Colonic mucosa (tissue), 4 donors: ENCODE measurements at places on chromosomes 2 and 18. TPM values are rescaled to one million over a fixed set of nuclear protein-coding genes. Genes with fewer than 3 reads are reported as not detected.

- no peaks in the 10 kb centered on the region for H3K4me1 ChIP-seq
- H3K27me3 ChIP-seq: no peaks in the 10 kb centered on the region
- no peak overlapping the region for H3K27ac ChIP-seq
- no peaks in the 10 kb centered on the region for H3K36me3 ChIP-seq
- DNase-seq: no peak
- no peak overlapping the region for H3K4me3 ChIP-seq
These were observed 41.2 kb upstream of the CWC22 start for GRCh38 chr2:180048251-180048650.

DNA sequence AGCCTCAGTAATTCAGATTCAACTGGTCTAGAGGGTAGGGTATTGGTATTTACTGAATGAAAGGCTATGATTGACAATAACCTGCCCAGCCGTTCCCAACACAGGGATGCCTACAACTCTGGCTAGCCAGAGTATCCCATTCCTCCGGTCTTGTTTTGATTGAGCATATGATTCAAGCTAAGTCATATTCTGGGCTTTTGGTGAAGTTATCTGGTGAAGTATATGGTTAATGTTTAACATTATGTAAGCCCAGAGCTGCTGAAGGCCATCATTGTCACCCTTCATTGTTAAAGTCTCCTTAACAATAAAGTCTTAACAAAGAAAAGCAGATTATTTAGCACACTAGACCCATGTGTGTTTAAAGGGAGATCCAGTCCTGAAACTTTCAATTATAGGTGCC, 152.6 kb downstream of the EXOC6B start:
- no peaks in the 10 kb centered on the region for H3K27me3 ChIP-seq
- H3K4me1 ChIP-seq: peaks cover 6% of the 10 kb centered on the region
- no peak for DNase-seq

DNA sequence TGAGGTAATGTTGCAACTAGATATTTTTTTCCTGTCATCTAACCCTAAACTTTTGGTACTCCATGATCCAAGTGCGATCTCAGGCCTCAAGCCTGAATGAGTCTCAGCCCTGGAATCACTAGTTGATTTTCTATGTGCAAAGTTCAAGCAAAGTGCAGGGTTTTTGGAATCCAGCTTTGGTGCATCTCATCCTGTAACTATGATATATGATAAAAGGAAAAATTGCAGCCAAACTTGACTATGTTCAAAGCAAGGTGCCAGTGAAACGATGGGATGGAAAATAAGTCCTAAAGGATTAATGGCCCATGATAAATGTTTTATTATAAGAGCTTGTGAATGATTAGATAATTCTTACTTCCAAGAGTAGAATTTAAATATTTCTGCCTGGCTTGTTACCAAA, 78.9 kb upstream of the NT5C1B start:
- no peak overlapping the region for H3K27ac ChIP-seq
- no peaks in the 10 kb centered on the region for H3K27me3 ChIP-seq
- H3K36me3 ChIP-seq: no peaks in the 10 kb centered on the region
- no peak overlapping the region for H3K4me3 ChIP-seq
- no peaks in the 10 kb centered on the region for H3K4me1 ChIP-seq

DNA sequence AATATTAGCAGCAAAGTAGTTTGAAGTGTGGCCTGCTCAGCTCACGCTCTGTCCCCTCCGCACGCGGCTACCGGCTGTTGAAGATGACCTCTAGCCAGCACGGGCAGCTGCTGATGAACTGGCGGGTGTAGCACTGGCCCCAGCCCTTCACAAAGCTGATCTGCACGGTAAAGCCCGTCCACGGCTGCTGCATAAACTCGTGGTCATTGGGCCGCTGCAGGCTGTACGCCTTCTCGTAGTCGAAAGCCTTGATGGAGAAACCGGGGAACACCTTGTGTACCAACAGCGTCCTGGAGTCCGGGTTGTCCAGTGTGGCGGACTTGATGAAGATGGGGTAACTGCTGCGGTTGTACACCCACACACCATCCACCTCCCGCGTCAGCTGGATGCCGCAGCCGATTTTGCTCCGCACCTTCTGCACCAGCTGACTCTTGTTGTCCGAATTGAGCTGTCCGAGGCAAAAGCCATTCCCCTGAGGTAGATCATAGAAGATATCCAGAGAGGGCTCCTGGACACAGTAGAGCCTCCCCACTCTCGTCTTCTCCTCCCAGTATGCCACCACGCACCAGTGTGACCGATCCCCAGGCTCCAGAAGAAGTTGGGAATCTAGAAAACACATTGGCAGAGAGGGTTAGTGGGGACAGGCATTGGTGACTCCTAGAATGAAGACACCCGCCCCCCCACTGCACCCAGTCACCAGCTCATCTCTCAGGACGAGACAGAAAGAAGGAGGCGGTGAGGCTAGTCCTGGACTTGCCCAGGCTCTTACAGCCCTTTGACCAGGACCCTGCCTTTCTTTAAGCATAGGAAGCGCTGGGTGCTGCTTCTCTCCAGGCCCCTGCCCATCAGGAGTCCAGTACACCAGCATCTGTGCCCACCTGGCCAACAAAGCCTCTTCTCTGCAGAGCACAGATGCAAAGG, 29.2 kb downstream of the SMAD7 start:
- no peak overlapping the region for H3K27ac ChIP-seq
- peak; percentile 22 for DNase-seq
- H3K4me1 ChIP-seq: peaks cover 28% of the 10 kb centered on the region
- H3K27me3 ChIP-seq: no peaks in the 10 kb centered on the region
- peaks cover 5% of the 10 kb centered on the region for H3K36me3 ChIP-seq
- no peak overlapping the region for H3K4me3 ChIP-seq

DNA sequence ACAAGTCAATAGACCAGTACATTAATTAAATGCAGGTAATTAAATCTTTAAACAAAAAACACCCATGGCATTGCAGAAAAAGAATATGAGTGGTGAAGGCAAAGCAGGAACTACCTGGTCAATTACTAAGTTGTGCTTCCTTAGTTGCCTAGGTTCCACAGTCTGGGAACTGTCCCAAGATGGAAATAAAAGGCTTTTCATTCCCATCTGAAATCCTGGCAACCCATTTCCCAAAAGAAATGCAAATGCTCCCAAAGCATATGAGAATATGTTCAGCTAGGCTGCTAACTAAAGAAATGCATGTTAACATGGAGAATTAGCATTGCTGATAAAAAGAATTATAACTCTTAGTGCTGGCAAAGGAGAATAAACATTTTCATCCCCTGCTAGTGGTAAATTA, 177.8 kb downstream of the TMEM163 start:
- no peaks in the 10 kb centered on the region for H3K27me3 ChIP-seq
- no peak overlapping the region for H3K4me3 ChIP-seq
- DNase-seq: no peak
- no peaks in the 10 kb centered on the region for H3K36me3 ChIP-seq
- no peaks in the 10 kb centered on the region for H3K4me1 ChIP-seq
- no peak overlapping the region for H3K27ac ChIP-seq

DNA sequence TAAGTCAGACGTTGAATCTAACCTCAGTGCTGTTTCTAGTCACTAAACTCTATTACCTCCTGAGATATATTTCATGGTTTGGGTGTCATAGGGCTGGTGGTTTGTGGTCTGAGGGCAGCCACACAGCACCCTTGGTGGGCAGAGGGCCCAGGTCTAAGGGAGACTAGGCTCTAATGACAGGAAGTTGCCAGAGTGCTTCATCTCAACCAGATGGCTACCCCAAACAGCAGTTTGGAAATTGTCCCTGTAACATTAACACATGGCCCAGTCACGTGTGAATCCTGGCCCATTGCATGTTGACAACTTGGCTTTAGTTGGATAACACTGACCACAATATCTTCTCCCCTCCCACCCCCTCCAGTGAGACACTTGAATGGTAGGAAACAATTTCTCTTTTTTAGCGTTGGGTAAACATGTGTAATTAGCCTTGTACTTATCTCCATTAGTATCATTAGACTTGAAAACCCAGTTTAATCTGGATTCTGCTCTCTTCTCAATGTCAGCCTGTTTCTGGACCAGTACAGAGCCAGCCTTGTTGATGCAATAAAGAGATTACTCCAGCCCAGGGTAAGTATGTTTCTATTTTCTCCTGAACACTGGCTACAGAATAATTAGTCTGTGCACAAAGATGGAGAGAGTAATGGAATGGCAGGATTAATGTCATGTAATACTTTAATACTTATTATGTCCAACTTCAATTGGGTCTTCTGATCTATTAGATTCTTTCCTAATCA, 187.8 kb upstream of the SIX3 start:
- no peak for DNase-seq
- H3K27me3 ChIP-seq: no peaks in the 10 kb centered on the region
- H3K36me3 ChIP-seq: no peaks in the 10 kb centered on the region
- no peak overlapping the region for H3K27ac ChIP-seq

DNA sequence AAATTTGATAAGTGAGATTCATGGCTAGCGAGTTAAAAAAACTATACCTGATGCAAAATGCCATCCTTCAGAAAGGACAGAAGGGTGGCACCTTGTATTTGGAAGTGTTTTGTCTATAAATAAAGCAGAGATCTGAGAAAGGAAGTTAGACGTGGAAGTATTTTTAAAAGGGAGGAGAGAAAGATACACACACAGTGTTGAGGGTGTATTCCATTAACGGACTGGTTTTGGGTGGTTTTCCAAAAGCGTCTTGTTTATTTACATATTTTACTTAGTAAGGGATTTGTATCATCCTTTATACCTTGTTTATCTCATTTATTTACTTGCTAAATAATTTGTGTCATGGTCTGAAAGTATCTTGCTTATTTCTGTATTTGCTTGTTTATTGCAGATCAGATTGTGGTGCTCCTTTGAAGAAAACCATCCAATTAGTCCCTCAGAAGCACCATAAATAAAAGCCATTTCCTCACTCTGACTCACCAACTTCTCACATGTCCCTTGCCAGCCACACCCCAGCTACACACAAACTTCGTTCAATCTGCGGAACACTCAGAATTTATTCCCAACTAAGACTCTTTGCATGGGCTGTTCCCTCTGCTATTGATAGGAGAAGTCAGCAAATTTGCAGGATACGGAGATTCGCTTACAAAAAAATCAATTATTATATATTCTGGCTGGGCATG, 90.8 kb downstream of the FAM124B start:
- no peaks in the 10 kb centered on the region for H3K4me1 ChIP-seq
- H3K4me3 ChIP-seq: no peak overlapping the region
- DNase-seq: no peak
- no peak overlapping the region for H3K27ac ChIP-seq
- no peaks in the 10 kb centered on the region for H3K36me3 ChIP-seq

DNA sequence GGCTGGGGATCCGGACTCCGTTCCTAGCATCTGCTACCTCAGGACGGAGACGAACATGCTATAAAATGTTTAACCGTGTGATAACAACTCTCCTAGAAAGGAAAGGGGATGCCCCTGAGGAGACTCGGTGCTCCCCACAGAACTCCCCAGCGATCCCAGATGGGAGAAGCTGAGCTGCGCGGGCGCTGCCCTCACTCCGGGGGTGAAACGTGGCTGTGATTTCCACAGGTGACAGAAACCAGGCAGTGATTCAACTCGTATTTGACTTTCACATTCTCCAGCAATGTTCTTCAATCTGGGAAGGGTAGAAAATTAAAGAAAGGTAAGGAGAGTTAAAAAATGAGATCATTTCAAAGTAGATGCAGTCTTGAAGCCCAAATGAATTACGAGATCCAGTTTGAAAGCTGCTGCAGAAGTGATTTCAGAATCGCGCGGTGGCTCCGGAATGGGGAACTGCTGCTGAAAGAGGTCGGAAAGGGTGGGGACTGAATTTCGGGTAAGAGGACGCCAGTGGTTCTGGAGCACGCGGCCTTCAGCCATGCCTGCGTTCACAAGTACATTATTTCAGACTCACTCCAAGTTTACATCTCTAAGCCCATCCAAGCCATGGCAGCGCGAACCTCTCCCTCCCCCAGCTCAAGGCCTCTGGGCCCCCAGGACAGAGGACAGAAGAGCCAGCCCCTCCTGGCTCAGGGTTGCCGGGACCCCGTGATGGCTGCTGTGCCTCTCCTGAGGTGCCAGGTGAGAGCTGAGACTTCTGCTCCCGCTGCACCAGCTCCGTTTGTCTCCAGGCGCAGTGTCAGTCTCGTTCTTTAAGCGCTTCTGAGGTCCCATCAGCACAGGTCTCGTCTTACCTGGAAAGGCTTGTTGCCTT, 39.5 kb downstream of the ADNP2 start:
- DNase-seq: peak; percentile 38
- no peaks in the 10 kb centered on the region for H3K27me3 ChIP-seq
- peak overlapping the region; percentile 47 for H3K4me3 ChIP-seq
- peak overlapping the region; percentile 14 for H3K27ac ChIP-seq

GRCh38 chr2:207236156-207236935, 70.6 kb upstream of the KLF7 start:
- no peaks in the 10 kb centered on the region for H3K36me3 ChIP-seq
- no peak overlapping the region for H3K4me3 ChIP-seq
- no peaks in the 10 kb centered on the region for H3K4me1 ChIP-seq

DNA sequence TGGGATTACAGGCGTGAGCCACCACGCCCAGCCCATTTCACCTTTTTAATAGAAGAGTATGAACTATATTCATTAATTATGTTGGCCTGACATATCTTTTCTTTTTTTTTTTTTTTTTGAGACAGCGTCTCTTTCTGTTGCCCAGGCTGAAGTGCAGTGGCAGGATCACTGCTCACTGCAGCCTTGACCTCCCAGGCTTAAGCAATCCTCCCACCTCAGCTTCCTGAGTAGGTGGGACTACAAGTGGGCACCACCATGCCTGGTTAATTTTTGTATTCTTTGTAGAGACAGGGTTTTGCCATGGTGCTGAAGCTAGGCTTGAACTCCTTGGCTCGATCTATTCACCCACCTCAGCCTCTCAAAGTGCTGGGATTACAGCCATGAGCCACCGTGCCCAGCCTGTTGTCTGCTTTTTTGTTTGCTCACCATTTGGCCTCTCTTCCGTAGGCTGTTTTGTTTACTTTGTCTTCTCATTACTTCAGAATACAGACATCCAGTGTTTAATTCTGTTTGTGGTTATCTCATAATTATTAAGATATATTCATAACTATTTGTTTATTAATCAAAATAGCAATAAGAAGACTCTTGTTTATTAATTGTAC, 16.3 kb upstream of the CDH2 start:
- H3K4me1 ChIP-seq: no peaks in the 10 kb centered on the region
- no peak overlapping the region for H3K4me3 ChIP-seq
- no peak for DNase-seq
- no peaks in the 10 kb centered on the region for H3K27me3 ChIP-seq
- no peak overlapping the region for H3K27ac ChIP-seq

Gene TTR
- 2.8 TPM for total RNA-seq

Gene EMILIN1
- total RNA-seq: 20.2 TPM

Gene DYNAP
- not detected for total RNA-seq
